Activated T-cell treated with anti-CD3 and anti-CD28 coated beads for 48 hours (primary cell): ENCODE measurements at places on chromosomes 5 and 9.
A peak's percentile ranks its signal among the peaks of the same experiment; 100 is the strongest.

- no peak for DNase-seq
These were observed 80.6 kb upstream of the LRRTM2 start for GRCh38 chr5:138955671-138956295.

DNA sequence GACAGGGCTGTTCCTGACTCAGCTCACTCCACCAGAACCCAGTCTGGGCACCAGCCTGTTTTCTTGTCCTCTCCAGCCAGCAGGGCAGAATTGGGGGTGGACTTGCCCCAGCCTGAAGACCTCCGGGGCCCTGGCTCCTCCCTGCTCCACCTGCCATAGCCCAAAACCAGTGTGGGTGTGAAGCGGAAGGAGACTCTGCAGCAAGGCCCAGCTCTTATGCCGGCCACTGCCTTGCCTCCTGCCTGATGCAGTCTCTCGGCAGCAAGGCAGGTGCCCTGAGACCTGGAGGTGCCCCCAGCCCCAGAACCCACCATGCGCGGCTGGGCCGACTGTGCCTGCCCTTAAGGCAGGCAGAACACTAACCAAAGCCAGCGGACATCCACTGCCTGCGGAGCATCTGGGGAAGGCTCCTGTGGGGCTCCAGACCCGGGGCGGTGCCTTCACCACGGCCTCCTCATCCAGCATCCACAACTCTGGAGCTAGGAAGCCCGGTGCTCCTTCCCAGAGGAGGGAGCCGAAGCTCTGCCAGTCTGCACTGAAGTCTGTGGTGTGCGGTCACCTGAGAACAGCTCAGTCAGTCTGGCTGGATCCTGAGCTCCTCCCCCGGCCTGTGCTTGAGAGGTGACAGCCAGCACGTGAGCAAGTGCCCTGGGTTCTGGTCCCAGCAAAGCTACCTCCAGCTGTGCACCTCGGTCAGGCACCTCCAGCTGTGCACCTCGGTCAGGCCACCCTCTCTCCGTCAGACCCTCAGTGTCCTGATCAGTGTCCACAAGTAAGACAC, 116.7 kb downstream of the ADAMTS2 start:
- DNase-seq = no peak

- no peak for DNase-seq
These were observed 27.9 kb upstream of the DTWD2 start for GRCh38 chr5:119016125-119016774.

DNA sequence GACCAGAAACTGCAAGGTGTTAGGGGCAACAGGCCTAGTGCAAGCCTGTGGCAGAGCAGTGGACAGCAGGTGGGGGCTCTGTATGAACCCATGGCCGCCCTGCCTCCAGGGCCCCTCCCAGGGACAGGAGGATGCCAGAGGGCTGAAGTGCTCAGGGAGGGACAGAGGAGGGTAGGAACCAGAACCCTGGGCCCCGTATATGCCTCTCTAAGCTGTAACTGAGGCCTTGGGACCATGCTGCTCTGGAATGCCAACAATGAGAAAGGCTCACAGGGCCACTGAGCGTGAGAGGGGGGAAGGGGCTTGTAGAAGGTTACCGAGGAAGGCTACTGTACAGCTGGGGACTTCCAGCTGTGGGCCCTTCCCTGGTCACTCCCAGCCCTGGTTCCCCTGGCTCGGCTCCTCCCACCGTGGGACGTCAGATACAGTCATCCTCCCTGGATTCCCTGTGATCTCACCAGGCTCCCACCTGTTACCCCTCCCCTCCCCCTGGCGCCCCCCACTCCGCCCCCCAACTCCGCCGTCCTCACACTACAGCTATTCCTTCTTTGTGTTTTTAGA, 21.1 kb downstream of the AQP7 start:
- no peak for DNase-seq

GRCh38 chr9:136409557-136410455, 608 bp downstream of the ENTR1 start:
- peak; percentile 30 for DNase-seq

DNA sequence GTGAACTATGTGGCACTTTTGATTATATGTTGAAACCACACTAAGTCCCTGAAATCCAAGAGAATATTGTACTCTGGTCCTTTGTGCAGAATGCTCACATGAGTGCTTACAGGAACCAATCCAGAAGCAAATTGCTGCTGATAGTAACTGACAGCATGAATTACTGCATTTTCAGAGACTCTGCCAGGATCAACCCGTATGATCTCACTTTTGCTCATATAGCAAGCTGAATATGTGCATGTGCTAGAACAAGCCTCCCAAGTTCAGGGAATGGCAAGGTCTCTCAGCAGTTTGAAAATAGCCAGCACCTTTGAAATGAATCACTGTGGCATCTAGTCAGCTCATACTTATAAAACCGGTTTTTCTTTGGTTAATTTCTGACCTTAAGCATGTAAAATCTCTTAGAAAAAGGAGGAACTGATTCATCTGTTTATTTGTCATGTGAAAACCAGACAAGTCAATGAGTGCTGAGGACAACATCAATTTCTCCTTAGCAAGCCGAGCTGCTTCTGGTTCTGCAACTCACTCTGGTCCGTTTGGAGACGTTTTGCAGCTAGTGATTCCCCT, 215.7 kb upstream of the ELL2 start:
- no peak for DNase-seq

DNA sequence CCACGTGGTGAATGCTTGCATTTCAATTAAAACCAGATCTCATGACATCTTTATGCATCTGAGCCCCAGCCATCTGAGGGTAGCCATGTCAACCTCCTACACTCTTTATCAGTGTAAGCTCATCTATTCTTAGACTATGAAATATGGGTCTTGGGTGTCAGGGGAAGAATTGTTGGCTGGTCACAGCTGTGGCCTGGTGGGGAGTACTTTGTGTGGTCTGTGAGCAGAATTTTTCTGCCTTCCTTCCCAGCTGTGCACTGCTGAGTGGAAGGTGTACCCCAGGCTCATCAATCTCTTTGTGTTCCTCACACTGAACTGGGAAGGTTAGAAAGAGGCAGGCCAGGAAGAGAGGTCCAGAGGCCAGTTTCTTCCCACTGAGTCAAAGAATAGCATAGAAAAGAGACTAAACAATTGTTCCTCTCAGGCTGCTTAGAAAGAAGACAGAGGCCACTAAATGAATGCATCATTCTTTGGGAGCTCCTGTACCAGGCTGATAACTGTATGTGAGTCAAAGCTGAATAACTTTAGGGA, 202.7 kb upstream of the RGMB start:
- no peak for DNase-seq

- DNase-seq = no peak
These were observed 28.4 kb downstream of the GZMK start for GRCh38 chr5:55052383-55052931.

GRCh38 chr5:10353241-10354047, at the start of gene MARCHF6:
Gene MARCHF6 (plus strand): TSS chr5:10353695. CDS start chr5:10353899, 204 bp downstream.
- DNase-seq = peak; percentile 95

- no peak for DNase-seq
These were observed 3.6 kb downstream of the NIPSNAP3B start for GRCh38 chr9:104767507-104767906.

DNA sequence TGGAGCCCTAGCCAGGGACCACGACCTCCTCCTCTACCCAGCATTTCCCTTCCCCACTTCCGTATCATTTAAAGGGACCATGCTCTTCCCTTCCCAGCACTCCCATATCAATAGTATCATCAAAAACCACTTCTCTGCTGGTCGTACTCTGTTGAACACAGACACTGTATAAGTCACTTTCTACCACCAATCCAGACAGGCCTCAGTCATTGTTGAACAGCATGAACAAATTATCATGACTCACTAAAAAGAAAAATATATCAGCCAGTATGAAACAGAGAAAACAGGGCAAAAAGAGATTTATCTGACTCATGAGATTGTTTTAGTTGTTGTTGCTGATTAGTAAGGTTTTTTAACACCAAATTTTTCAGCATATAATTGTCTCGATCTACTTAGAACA, 89.8 kb downstream of the CDKN2A start:
- DNase-seq = no peak

DNA sequence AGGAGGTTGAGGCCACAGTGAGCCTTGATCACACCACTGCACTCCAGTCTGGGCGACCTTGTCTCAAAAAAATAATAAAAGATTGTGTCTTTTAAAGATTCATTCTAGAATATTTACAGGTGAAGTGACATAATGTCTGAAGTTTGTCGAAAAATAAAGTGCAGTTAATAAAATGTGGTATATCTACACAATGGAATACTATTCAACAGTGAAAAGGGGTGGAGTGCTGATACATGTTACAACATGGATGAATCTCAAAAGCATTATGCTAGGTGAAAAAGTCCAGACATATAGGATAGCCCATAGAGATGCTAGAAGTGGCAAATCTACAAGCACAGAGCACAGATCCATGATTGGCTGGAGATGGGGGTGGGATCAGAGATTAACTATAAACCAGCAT, 101.9 kb downstream of the PAX5 start:
- no peak for DNase-seq

GRCh38 chr9:18478501-18479361, 4.8 kb downstream of the ADAMTSL1 start:
- no peak for DNase-seq

GRCh38 chr9:130661451-130662098, 2.8 kb upstream of the PRDM12 start:
- DNase-seq = no peak

- no peak for DNase-seq
These were observed 69.6 kb upstream of the SPATA31E1 start for GRCh38 chr9:87813119-87813463.

- DNase-seq = no peak
These were observed 314.5 kb downstream of the CCDC171 start for GRCh38 chr9:15867334-15867733.

DNA sequence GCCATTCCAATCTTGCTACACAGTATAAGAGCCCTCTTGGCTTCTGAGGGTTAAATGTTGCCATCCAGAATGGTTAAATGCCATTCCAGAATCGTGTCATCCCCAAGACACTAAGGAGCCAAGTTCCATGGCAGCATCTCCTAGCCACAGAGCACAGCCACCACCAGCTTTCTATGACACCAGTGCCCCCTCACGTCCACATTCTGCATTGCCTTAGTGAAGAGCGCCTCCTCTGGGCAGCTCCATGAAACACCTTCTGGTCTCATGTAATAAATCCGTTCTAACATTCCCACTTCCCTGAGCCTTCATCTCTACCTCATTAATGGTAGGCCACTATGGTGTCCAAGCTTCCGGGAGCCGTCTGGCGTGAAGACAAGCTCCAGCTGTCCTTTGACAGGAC, 12.4 kb downstream of the CBY3 start:
- DNase-seq = peak; percentile 22

GRCh38 chr5:143101121-143101520, 302.4 kb downstream of the NR3C1 start:
- DNase-seq = no peak

DNA sequence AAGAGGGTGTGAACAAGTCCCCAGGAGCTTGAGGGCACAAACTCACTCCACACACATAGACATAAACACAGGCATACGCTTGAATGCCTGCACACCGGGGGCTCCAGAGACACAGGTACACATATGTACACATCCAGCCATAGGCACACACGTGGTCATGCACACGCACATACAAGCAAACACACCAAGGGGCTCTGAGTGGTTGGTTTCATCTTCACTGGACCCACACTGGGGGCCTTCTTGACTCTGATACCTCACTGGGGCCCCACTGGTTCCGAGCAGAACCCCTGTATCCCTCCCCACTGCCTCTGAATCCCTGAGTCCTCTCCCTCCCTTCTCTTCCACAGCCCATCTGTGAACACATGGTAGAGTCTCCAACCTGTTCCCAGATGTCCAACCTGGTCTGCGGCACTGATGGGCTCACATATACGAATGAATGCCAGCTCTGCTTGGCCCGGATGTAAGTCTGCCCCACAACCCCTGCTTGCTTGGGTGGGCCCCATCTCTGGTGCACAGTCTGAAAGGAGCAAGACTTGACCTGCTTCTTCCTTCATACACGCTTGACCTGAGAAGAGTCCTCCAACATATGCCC, 6.4 kb downstream of the SPINK4 start:
- DNase-seq = no peak

- no peak for DNase-seq
These were observed 96.9 kb upstream of the HAPLN1 start for GRCh38 chr5:83817591-83817990.

DNA sequence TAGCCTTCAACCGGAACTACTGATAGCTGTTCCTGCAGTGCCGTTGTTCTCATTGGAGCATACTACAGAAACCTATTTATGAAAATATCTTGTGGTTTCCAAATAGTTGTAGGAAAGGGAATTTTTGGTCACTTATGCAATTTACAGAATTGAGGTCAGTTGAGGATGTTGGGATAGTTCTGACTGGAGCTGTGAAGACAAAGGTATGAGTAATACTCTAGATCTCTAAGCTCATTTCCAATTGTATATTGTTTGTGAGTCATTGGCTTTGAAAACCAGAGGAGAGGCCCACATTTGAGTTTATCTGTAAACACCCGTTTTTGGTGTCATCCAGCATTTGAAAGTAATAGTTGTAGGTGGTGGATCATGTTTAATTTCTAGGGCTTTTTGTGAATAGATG, 561.3 kb upstream of the WWC1 start:
- DNase-seq = no peak

DNA sequence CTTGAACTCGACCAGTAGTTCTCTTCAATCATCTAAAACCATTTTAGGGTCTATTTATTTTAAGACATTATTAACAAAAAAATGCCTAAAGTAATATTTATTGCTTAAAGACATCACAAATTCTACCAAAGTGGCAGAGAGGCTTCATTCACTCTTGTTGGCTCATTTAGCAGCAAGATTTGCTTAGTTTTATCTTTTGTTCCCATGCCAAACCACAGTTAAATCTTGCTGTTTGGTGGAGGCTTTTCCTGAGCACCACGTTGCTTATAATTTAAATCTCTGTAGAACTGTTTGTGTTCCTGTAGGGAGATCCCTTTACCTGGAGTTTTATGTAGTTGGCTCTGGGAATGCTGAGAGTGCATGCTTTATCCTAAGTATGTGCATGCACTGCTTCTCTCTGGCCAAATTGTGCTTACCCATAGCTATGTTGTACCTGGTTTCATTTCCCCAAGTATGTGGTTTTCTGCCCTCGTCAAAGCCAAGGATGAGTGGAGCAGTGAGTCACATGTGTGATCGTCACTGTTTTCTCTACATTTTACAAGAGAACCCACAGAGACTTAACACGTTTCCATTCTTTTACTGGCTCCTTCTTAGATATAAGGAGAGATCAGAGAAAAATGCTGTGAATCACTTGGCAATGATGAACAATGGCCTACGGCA, 42.1 kb upstream of the MAST4 start:
- peak; percentile 9 for DNase-seq

DNA sequence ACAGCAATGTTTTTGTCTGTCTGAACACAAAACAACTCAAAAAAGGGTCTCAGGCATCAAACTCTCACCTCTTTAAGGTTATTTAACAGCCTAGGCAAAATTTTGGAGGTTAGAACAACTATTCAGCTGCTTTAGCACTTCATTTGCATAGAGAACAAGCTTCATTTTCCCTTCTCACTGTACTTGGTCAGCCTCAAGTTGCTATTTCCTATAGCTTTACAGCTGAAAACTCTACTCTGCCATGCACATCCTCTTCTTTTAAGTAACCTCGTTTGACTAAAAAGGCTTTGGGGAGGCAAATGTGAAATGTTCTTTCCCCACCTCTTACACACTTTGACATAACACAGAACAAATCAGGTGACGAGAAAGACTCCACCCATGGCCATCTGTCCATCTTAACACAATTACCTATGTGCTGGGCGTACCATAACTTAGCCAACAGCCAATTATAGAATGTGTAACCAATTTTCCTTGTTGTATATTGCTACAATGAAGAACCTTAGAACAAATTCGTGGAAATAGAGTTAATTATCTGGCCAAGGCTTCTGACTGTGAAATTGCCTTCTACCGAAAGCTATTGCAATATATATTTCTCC, 195.7 kb downstream of the DCP2 start:
- DNase-seq = no peak
